ENCODE measurements at places on chromosomes 6 and 20.

GRCh38 chr6:166940643-166941068, 15.7 kb downstream of the RNASET2 start:
- DNase-seq: no peak

DNA sequence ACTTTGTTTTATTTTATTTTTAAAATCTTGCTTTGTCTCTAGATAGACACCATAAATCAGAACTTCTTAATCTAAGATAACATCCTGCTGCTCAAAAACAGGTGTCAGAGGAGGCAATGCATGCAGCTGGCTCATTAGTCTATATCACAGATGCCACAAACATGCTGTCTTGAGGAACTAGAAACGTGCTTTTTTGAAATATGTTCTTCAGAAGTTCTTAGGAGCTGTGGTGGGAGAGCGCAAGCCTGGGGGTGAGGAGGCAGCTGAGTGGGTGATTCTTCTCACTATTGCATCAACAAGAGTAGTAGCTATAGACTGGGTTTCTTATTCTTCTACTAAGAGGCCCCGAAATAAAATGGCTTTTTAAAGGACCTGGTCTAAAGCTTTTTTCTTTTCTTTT, 23.4 kb downstream of the IL22RA2 start:
- DNase-seq: no peak

DNA sequence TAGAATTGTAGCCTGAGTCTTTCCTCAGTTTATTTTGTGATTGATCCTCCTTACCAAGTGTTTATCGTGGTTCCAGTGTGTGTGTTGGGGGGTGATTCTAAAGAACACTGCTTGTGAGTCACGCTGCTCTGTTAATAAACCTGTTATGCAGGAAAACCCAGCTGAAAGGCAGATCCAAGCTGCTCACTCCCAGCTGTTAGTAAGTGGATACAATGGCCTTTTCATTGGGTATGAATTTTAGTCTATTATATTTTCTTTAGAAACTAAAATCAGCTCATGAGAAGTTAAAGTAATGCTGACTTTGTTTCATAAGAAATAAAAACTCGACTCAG, 12.2 kb upstream of the DSTN start:
- DNase-seq: no peak

- DNase-seq: peak; percentile 9
These were observed 180.4 kb downstream of the SASH1 start for GRCh38 chr6:148523048-148523447.

DNA sequence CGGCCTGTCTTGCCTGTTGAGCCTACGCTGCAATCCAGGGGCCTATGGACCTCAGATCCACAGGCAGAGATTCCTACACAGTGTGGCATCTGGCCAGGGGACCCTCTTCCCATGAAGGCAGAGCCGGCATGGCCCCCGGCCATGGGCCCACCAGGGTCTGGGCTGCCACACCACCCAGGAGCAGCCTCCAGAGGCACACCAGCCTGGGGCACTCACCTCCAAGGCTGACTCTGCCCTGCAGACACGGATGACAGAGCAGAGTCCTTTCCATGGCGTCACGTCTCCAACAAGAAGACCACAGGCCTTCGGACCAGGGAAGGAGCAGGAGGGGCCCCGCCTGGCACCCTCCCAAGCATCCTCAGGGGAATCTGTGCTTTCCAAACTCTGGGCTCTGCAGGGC, 3.5 kb upstream of the HRH3 start:
- DNase-seq: no peak
